ENCODE measurements at places on chromosomes 1 and 21. TPM values are rescaled to one million over a fixed set of nuclear protein-coding genes. Genes with fewer than 3 reads are reported as not detected.

Gene KIF17
- polyA plus RNA-seq, result 2.7 TPM

Gene KCTD3
- polyA plus RNA-seq, result 128 TPM

Gene EXTL1
- polyA plus RNA-seq, result not detected

Gene DMRTA2
- polyA plus RNA-seq, result 0.03 TPM

Gene G0S2
- 310 TPM for polyA plus RNA-seq

Gene ADAM30
- polyA plus RNA-seq, result not detected

Gene DNAJC28
- 1.6 TPM for polyA plus RNA-seq

Gene KCNT2
- polyA plus RNA-seq, result 0.27 TPM

Gene RGS5
- 14.3 TPM for polyA plus RNA-seq

Gene NBPF14
- 2.9 TPM for polyA plus RNA-seq

Gene OR2T1
- polyA plus RNA-seq, result not detected

Gene AQP10
- 42.0 TPM for polyA plus RNA-seq

Gene MSH4
- 0.21 TPM for polyA plus RNA-seq

Gene UBXN10
- polyA plus RNA-seq, result 0.22 TPM

Gene SLC30A7
- 2.2 TPM for polyA plus RNA-seq

Data from small intestine (tissue), 16 donors.